ENCODE measurements at places on chromosomes 3 and 15.

- DNase-seq, result no peak
Measured at GRCh38 chr3:193742628-193743027, 149.6 kb downstream of the OPA1 start.

DNA sequence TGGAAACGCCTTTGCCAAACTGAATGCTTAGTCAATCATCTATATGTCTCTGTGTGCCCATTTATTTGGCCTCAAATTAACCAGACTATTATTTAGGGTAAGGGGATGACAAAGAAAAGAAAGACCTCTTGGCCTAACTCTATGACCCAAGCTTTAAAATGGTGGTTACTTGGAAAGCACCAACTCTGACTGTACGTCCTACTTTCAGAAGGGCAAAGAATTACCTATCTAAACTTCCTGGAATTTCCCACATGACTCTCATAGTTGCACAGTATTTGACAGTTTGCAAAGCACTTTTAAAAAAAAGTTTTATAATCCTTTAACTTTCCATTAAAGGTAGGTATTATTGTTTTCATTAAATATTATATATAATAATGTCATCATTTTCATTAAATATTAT lies 6.3 kb upstream of the MTHFS start:
- DNase-seq, result no peak

GRCh38 chr15:38748710-38749109 lies 184.1 kb upstream of the RASGRP1 start:
- DNase-seq, result no peak

DNA sequence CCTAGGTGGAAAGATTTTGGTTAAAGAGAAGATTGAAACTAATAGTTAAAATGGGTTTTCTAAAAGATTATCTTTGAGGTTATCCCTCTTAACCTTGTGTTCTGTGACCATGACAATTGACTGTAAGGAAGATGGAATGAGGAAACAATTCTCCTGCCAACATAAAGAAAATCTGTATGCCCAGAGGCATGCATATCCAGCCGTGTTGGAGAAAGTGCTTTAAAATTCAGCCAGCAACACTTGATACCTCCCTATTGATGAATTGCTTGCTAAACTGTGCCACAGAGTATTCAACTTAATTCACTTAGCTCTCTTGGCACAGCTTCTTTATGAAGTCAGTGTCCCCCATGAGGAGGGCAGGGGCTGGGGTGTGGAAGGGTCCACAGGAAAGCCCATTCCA lies 203.5 kb downstream of the UBE2E2 start:
- no peak for DNase-seq

DNA sequence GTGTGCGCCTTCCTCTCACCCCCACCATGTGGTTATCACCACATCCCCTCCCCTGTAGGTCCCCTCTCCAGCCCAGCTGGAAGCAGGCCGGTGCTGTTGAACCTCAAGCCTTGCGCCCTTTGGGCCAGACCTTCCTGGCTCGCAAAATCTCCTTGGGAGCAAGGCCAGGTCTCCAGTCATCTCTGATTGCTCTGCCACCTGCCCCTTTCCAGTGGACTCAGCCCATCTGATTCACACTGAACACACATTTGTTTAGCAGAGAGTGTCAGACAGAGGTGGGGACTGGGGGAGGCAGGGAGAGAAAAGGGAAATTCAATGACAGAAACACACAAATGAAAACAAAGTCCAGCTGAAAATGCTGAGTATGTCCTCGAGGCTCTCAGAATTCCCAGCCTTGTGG lies 119.4 kb downstream of the TPRA1 start:
- no peak for DNase-seq

DNA sequence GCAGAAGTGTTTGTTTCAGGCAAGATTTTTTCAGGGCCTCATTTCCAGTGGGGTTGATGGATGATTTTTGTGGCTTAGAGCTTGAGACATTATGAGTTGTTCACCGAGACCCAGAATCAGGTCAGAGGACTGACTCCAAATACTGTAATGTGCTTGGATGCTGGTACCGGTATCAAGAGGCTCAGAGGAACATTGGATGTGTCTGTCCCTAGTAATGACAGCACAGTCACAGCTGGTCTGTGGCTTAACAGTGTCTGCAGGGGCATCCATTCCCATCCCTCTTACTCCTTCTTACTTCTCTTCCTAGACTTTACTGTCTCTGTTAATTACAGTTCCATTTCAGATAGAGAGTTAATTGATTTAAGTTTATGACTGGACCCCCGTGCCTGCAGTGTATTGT lies 107.8 kb downstream of the PTPRG start:
- DNase-seq, result no peak

DNA sequence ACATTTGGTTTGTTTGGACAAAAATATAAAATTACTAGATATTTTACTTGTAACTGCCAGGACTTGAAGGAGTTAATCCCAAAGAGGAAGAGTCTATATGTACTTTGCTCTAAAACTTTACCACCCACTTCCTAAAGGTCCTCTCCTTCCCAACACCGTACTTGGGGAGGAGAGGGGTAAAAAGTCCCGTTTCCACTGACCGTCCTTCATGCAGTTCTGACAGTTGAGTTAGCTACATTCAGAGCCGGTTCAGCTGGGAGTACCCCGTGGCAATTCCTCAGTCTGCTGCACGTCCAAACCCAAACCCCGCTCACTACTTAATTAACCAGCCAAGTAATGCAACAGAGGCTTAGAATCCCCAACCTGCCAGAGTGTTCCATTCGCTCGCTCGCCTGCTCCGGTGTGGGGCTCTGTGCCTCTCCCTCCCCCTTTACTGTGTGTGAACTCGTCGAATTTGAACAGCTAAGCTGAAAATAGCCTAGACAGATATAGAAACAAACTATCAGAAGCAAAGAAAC lies 519.7 kb downstream of the FOXP1 start:
- DNase-seq, result no peak

GRCh38 chr15:79964232-79964805 lies 6.7 kb downstream of the BCL2A1 start:
- DNase-seq, result no peak

GRCh38 chr3:127103080-127103479 lies 89.9 kb upstream of the PRR23E start:
- no peak for DNase-seq

GRCh38 chr3:10554236-10554611 lies 48.8 kb upstream of the ATP2B2 start:
- DNase-seq, result no peak

DNA sequence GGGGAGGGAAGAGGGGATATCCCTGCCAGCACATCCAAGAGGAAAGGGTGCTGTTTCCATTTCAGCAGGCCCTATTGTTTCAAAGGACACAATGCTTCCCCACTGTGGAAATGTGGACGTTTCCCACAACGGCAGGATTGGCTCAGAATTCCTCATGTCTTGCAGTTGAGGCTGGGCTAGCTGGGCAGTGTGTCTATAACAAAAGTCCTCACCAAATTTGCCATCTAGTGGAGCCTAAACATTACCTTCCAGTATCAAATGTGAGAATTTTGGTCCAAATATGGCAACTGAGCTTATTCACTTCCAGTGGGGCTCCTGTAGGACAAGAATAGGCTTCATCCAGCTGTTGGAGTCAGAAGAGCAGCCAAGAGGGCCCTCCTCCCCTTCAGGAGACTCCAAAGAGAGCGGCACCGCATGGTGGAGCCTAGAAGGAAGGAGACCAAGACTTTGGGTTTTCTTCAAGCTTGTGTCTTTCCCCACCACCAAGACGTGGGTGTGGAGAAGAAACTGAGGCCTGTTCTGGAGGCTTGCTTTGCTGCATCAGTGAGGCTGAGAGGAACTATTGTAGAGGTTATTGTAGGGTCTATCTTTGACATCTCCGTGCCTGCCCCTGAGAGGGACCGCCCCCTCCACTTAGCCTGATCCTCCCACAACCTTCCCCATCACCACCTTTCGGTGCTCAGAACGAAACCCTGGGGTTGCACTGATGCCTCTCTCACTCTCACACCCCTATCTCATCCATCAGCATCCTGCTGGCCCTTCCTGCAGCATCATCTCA lies 45.3 kb upstream of the SLCO2A1 start:
- no peak for DNase-seq

DNA sequence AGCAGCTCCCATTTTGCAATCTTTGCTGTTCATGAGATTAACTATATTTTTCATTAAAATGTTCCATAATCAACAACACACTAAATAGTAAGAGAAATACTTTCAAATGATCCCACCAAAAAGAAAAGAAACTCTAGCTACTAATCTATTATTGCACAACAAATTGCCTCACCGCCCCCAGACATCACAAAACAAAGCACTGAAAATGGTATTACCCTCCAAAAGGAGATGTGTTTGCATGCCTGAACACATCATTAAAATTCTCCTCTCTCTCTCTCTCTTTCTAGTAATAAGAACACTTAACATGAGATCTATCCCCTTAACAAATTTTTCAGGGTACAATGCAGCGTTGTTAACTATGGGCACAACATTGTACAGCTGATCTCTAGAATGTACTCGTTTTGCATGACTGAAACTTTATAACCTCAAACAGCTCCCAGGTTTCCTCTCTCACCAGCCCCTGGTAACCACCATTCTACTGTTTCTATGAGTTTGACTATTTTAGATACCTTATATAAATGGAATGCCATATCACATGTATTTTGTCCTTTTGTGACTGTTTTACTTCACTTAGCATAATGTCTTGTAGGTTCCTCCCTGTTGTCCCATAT lies 33.1 kb downstream of the WNT5A start:
- DNase-seq, result no peak

- DNase-seq, result no peak
Measured at GRCh38 chr3:164465172-164465571, 613.1 kb downstream of the SI start.

GRCh38 chr3:150357923-150358607 lies 50.0 kb upstream of the TSC22D2 start:
- peak; percentile 6 for DNase-seq

GRCh38 chr15:56804938-56805337 lies 71.6 kb upstream of the ZNF280D start:
- DNase-seq, result no peak

GRCh38 chr3:64266065-64266931 lies 41.0 kb upstream of the PRICKLE2 start:
- no peak for DNase-seq

- DNase-seq, result no peak
Measured at GRCh38 chr15:93820566-93820965, 410.8 kb upstream of the MCTP2 start.

GRCh38 chr3:50122071-50122470 lies 33.1 kb upstream of the SEMA3F start:
- no peak for DNase-seq

DNA sequence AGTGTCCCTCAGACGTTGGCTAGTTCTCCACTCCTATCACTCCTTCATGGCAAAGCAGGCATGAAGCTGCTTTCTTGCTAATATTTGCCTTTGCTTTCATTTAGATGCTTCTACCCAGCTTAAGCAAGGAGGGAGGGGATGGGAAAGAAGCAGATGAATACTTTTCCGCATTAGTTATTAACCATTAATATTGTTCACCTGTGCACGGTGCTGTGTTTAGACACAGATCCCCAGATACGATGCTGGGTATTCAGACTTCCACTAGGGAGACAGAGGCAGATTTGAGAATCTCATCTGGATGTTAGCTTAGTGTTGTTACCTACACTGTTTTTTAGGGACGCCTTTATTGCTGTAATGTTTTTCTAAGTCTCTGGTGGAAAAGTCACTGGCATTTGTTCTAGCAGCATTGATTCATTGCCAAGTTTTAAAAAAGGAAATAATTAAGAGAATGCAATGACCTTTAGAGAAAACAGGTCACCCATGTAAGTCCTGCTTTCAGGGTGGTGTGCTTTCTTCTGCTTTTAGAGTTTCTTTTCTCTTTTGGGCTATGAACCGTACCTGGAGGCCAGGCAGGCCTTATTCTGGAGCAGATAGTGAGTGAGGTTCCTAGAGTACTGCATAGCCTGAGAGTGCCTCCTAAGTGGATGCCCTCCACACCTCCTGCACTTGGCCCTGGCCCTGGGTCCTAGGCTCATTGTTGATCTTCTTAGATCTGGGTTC lies 55.5 kb downstream of the MYZAP start:
- no peak for DNase-seq

DNA sequence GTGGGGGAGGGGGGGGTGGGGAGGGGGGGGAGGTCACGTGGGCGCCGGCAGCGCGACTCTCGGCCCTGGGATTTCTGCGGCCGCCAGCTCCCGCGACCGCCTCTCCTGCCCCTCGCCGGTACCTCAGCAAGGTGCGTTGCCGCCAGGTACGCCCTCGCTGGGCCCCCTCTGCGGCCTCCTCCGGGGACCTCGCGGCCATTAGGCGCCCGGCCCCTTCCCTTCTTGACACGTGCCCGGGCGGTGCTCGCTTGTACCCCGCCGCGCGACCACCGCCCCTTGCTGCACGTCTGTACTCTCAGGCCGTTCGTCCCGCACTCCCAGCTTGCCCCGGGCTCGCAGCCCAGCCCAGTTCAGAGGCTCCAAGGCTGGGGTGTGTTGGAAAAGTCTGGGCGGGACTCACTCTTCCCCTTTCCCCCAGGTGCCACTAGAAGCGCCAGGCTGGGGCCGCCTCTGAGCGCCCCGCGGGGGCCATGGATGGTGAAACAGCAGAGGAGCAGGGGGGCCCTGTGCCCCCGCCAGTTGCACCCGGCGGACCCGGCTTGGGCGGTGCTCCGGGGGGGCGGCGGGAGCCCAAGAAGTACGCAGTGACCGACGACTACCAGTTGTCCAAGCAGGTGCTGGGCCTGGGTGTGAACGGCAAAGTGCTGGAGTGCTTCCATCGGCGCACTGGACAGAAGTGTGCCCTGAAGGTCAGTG lies at the start of gene MAPKAPK3:
Gene MAPKAPK3, plus strand, starts transcription at position 56 of the 696 bp plus-strand sequence. Its CDS starts 415 bp downstream, at position 471.
- DNase-seq, result peak; percentile 45

DNA sequence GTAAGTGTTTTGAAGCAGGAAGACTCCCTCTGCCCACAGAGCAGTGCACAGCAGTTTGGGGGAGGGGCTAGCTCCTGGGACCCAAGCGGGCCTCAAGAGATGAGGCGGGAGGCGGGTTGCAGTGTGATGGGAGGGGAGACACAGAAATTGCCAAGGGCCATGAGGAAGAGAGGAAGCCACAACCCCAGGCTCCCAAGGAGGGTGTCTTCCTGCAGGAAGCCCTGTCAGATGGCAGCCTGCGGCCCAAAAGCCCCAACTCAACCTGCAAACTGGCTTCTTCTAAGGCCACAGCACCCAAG lies 7.3 kb upstream of the ISLR2 start:
- no peak for DNase-seq

DNA sequence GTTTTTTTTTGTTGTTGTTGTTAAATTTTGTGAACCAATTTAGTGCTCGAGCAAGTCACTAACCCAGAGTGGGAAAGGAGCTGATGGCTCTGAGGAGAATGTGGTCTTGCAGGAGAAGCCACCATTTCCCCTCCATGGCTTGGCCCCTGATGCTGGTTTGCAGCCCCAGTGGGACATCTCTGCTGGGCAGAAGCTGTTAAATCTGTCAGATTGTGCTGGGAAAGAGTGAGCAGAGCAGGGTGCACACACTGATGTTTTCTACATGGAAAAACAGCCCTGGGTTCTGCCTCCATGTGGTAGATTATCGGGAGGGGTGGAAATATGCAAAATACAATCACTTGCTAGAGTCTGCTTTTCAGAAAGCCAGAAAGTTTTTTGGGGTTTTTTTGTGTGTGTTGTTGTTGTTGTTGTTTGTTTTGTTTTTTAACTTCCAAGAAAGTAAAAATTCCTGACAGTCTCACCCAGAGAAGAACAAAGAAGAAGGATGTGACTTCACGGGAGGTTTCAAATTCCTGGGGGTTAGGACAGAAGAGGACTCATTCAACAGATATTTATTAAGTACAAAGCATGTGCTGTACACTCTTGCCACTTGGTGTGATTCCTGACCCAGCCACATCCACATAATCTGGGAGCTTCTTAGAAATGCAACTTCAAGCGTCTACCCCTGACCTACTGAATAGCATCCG lies 133.7 kb downstream of the FOXB1 start:
- no peak for DNase-seq

- no peak for DNase-seq
Measured at GRCh38 chr15:69754313-69754712, 301.7 kb downstream of the RPLP1 start.
